GM13976 (cell line): ENCODE measurements at places on chromosomes 1 and 21.

- no peak for DNase-seq
Observed at GRCh38 chr1:36136535-36136934, 11.5 kb upstream of the COL8A2 start.

DNA sequence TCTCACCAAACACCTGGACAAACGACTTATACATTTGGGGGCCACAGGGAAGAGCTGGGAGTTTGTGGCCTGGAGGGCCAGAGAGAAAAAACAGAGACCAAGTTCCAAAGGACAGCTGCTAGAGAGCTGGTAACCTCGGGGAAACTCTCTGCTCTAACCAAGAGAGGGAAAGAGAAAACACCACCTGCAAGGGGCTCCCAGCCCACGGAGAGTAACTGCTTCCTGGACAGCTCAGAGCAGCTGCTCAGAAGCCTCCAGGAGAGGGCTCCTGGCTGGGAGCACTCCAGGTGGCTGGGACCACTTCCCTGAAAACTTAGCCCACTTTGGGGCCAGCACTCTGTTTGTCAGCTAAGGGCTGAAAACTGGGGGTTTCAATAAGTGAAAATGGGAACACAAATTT lies 154.8 kb upstream of the GRIK3 start:
- DNase-seq: no peak

- DNase-seq: no peak
Observed at GRCh38 chr1:156379420-156380165, 10.6 kb downstream of the RHBG start.

- DNase-seq: peak; percentile 67
Observed at GRCh38 chr1:84442256-84442655, 36.8 kb upstream of the RPF1 start.

- DNase-seq: no peak
Observed at GRCh38 chr1:34419663-34420136, 243.0 kb downstream of the C1orf94 start.

DNA sequence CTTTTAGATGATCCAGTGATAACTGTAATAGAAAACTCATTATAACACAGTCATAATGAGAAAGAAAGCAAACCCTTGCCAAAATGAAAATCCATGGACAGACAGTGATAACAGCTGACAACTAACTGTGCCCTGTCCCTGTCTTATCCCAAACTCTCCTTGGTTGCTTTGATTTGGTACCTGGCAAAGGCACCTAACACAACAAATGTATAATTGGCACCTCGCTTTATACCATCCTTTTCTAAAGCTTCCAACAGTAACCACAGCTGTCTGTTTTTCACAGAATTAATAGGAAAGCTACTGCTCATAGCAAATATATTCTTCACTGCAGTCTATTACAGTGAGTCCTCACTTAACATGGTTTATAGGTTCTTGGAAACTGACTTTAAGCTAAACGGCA lies 118.4 kb upstream of the KRTAP19-8 start:
- no peak for DNase-seq

- DNase-seq: no peak
Observed at GRCh38 chr1:231062500-231063270, 22.6 kb upstream of the FAM89A start.

GRCh38 chr1:36122062-36123030 lies 2.7 kb downstream of the COL8A2 start:
- DNase-seq: no peak

DNA sequence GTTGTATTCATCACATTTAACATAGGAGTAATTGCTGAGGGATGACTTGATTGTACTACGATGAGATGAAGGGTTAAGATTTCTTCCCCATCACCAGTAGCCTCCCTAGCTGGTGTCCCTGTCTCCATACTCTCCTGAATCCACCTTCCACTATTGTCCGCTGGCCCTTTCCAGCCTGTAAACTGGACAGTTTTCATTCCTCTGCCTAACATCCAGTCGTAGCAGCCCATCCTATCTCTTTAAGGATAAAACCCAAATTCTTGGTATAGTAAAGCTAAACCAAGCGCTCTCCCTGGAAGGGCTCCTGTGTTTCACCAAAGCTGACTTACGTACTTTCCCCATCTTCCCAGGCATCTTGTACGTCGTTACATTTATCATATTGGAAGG lies 670 bp downstream of the COX20 start:
- no peak for DNase-seq

DNA sequence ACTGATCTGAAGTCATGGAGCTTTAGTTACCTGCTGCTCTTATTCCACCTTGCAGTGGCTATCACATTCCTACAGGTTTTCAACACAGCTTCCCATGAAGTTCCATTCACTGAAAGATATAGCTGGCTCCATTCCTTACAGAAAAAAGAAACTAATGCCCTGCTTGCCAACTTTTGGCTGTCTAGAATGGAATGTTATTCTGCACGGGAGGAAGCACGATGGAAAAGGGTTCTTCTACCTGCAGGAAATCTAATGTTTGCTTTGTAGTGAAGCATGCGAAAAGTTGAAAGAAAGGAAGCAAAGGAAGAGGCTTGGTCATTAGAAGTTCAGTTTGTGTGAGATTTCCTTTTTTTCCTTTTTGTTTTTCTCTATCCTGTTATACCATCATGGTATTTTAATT lies 32.6 kb downstream of the GIPC2 start:
- no peak for DNase-seq

- DNase-seq: no peak
Observed at GRCh38 chr1:239779962-239780361, 311.7 kb upstream of the FMN2 start.

GRCh38 chr1:110495926-110496600 lies 22.9 kb downstream of the KCNA10 start:
- peak; percentile 83 for DNase-seq

GRCh38 chr1:12405325-12406210 lies 175.7 kb downstream of the VPS13D start:
- DNase-seq: no peak

DNA sequence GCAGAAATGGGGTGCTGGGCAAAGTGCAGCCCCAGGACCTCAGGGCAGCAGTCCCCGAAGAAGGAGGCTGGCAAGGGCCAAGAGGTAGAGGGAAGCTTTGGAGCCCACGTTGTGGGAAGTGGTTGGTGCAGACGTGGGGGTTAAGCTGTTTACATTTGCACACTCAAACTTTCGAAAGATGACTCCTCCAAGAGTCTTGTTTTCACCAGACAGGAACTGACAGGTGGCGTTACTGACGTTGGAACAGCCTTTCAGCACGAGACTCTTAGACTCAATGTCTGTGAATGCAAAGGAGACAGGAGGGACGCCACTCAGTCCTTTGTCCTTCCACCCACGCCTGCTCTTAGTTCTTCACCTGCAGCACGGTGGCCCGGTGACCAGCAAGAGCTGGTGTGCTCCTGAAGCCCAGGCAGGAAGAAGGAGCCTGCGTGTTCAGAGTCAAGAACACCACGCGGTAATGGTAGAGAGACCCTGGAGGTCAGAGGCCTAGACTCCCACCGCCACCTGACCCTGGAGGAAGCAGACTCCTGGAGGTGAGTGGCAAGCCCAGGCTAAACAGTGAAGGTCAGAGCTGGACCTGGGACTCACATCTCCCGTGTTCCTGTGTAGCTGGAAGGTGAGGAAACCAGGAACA lies 15.9 kb downstream of the LYPD8 start:
- no peak for DNase-seq

- DNase-seq: no peak
Observed at GRCh38 chr1:20476265-20477038, 9.6 kb downstream of the CAMK2N1 start.

DNA sequence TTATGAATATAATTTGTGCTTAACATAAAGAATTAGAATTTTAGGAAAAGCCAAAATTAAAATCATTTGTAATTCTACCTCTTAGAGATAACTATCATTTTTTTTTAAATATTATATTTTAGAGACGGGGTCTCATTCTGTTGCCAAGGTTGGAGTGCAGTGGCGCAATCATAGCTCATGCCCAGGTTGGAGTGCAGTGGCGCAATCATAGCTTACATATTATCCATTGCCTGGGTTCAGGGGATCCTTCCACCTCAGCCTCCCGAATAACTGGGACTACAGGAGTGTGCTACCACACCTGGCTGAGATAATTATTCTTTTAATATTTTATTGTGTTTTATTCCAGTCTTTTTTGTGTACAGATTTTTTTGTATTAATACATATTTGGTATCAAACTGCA lies 8.3 kb downstream of the RASAL2 start:
- no peak for DNase-seq

GRCh38 chr1:52102336-52103013 lies 39.4 kb upstream of the ZFYVE9 start:
- DNase-seq: no peak

DNA sequence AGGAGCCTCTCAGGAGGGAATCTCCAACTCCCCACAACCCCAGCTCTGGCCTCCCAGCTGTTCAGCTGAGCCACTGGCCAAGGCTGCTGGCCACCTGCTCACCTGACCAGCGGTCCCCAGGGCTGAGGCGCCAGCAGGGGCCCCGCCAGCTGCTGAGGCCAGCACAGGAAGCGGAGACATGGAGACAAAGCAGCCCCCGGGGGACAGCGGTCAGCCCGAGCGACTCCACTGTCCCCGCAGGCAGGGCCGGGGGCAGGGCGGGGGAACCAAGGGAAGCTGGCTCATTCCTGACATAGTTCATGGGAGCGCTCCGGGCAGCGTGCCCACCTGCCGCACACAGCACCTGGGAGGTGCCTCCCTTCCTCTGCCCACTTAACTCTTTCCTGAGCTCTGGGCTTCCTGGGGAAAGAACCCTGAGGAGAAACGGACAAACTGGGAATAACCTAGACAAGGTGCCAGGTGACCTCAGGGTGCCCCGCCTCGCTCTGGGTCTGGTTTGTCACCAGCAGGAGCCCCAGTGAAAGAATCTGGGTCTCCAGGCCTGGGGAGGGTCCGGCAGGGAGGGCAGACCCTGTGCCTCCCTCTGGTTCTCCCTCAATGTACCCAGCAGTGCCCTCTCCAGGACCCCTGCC lies 10.7 kb downstream of the EPHA2 start:
- DNase-seq: no peak
